ENCODE measurements at places on chromosomes 12 and 14. TPM values are rescaled to one million over a fixed set of nuclear protein-coding genes. Genes with fewer than 3 reads are reported as not detected.

- no peaks in the 10 kb centered on the region for H3K36me3 ChIP-seq
- H3K27ac ChIP-seq = no peak overlapping the region
- H3K4me3 ChIP-seq = no peak overlapping the region
- no peaks in the 10 kb centered on the region for H3K27me3 ChIP-seq
- DNase-seq = no peak
These were observed 189.7 kb upstream of the GRIN2B start for GRCh38 chr12:14171106-14171505.

- H3K4me1 ChIP-seq = 0 out of 2 replicates have a peak, but pooled peaks cover 4% of the 10 kb centered on the region
- no peak for DNase-seq
- H3K36me3 ChIP-seq = no peaks in the 10 kb centered on the region
- H3K27ac ChIP-seq = peak overlapping the region; percentile 53
These were observed 86.3 kb downstream of the KIF26A start for GRCh38 chr14:104224506-104225277.

The NEUROD4 gene
- not detected for total RNA-seq

DNA sequence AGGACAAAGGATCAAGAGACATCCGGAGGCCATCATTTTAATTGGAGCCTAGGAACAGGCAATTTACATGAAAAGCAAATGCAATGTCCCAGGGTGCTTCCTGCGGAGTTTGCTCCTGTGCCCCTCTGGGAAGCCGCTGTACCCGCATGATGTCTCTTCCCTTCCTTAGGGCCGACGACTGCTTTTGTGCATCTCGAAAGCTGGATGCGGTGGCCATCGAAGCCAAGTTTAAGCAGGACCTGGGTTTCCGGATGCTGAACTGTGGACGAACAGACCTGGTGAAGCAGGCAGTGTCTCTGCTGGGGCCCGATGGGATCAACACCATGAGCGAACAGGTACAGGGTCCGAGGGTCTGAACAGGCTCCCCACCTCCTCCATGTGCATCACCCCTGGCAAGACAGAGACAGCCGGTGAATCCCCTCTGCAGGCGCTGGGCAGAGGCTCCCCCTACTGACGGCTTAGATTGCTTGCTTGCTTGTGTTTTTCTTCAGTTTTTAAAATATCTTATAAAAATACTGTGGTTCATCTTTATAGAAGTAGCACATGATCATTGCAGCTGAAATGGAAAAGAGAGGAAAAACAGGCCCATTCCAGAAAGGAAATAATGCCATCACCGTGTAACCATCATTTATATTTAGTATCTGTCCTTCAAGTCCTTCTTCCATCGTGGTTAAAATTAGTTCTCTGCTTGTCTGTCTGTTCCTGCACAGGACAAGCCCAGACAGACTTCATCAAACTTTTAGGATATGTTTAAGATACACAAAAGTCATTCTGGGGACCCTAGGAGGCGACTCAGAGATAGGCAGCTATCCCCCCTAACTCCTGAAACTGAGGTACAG is 75.4 kb upstream of the PWP1 start:
- DNase-seq = no peak
- H3K36me3 ChIP-seq = no peaks in the 10 kb centered on the region
- no peaks in the 10 kb centered on the region for H3K4me1 ChIP-seq
- no peaks in the 10 kb centered on the region for H3K27me3 ChIP-seq
- no peak overlapping the region for H3K27ac ChIP-seq

GRCh38 chr12:11568155-11568761 is 81.2 kb upstream of the ETV6 start:
- no peak for DNase-seq
- H3K27me3 ChIP-seq = no peaks in the 10 kb centered on the region
- H3K27ac ChIP-seq = no peak overlapping the region
- no peaks in the 10 kb centered on the region for H3K4me1 ChIP-seq
- H3K36me3 ChIP-seq = no peaks in the 10 kb centered on the region

The DBX2 gene
- total RNA-seq = not detected

DNA sequence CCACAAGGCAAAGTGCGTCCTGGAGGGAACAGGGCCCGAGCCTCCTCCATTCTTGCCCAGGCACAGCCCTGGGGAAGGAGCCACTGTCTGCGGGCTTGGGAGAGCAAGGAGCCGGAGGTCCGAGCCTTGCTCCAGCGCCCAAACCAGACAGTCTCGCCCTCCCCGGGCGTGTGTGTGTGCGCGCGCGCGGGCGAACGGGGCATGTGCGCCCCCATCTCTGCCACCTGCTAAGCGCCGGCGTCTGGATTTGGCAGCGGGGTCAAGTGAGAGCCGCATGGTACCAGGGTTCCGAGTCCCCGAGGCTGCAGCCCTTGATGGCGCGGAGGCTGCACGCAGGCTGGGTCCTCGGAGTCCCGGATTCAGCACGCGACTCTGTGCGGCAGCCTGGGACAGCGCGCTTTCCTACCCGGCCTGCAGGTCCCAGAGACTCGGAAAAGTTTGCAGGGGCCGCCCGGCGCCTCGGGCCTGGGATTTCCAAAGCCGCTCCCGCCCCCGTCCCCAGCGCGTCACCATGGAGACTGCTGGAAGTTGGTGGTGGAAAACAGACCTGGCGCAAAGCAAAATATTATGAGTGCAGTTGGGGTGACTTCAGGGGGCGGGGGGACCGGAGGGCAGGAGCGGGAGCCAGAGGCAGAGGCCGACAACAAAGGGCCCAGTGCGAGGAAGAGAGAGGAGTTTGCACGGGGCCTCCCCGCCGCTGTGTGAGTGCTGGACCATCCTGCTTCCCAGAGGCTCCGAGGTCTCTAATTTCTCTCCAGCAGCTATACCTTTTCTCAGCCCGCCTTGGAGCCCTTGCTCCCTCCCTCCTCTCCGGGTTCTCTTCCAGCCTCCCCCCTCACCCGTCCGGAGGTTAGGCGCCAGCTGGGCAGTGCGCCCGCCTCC is 4.2 kb downstream of the RFX4 start:
- no peak for DNase-seq
- peaks cover 4% of the 10 kb centered on the region for H3K27me3 ChIP-seq
- H3K4me1 ChIP-seq = no peaks in the 10 kb centered on the region
- no peak overlapping the region for H3K4me3 ChIP-seq

The ADAM21 gene
- not detected for total RNA-seq

The IL26 gene
- not detected for total RNA-seq

The HOXC9 gene
- total RNA-seq = 2.9 TPM

GRCh38 chr12:15131431-15131830 is 89.8 kb downstream of the RERG start:
- no peaks in the 10 kb centered on the region for H3K4me1 ChIP-seq
- H3K27me3 ChIP-seq = no peaks in the 10 kb centered on the region
- H3K27ac ChIP-seq = no peak overlapping the region
- no peak for DNase-seq
- H3K4me3 ChIP-seq = no peak overlapping the region

GRCh38 chr12:43540470-43540869 is 11.5 kb downstream of the ADAMTS20 start:
- DNase-seq = no peak
- no peaks in the 10 kb centered on the region for H3K4me1 ChIP-seq
- H3K4me3 ChIP-seq = no peak overlapping the region
- no peaks in the 10 kb centered on the region for H3K27me3 ChIP-seq
- H3K27ac ChIP-seq = no peak overlapping the region

- H3K27me3 ChIP-seq = no peaks in the 10 kb centered on the region
- no peak overlapping the region for H3K4me3 ChIP-seq
- DNase-seq = no peak
- peak overlapping the region; percentile 30 for H3K27ac ChIP-seq
- peaks cover 73% of the 10 kb centered on the region for H3K4me1 ChIP-seq
- peaks cover 2% of the 10 kb centered on the region for H3K36me3 ChIP-seq
These were observed 16.7 kb downstream of the SLC7A7 start for GRCh38 chr14:22798528-22798927.

DNA sequence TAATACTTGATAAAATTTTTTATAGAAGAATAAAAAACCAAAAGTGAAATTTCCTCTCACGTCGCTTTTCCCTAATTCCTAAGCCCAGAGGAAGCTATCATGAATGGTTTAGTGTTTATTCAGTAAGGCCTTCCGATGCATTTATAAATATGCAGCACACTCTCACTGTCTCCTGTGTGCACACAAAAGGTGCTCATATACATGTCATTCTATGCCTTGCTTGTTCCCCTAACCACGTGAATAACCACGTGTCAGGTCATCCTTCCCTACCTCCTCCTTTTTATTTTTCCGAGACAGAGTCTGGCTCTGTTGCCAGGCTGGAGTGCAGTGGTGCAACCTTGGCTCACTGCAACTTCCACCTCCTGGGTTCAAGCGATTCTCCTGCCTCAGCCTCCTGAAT is 29.6 kb downstream of the PIGH start:
- H3K4me3 ChIP-seq = no peak overlapping the region
- H3K27ac ChIP-seq = no peak overlapping the region
- 0 out of 2 replicates have a peak, but pooled peaks cover 4% of the 10 kb centered on the region for H3K4me1 ChIP-seq
- no peak for DNase-seq
- no peaks in the 10 kb centered on the region for H3K27me3 ChIP-seq

GRCh38 chr14:75469606-75470237 is 41.9 kb downstream of the JDP2 start:
- no peaks in the 10 kb centered on the region for H3K27me3 ChIP-seq
- H3K27ac ChIP-seq = no peak overlapping the region
- H3K4me1 ChIP-seq = no peaks in the 10 kb centered on the region
- no peak overlapping the region for H3K4me3 ChIP-seq
- peak; percentile 13 for DNase-seq

All from Caco-2 (cell line).